ENCODE measurements at places on chromosomes 7 and 10.

- DNase-seq, result no peak
These were observed 30.1 kb downstream of the BTAF1 start for GRCh38 chr10:91953600-91954160.

DNA sequence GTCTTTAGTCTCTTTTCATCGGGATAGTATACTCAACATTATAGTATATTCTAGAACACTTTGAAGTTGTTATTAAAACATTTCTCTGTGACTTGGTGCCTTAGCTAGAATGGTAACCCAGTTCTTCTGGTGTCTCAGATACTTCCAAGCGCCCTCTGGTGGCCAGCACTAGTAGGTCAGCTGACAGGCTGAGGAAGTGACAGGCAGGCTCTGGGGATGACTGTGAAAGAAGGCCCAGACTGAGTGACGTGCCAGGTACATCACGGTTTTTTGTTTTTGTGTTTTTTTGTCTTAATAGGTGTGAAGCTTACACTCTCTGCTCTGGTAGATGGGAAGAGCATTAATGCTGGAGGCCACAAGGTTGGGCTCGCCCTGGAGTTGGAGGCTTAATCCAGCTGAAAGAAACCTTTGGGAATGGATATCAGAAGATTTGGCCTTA, 5.1 kb downstream of the COMTD1 start:
- peak; percentile 92 for DNase-seq

DNA sequence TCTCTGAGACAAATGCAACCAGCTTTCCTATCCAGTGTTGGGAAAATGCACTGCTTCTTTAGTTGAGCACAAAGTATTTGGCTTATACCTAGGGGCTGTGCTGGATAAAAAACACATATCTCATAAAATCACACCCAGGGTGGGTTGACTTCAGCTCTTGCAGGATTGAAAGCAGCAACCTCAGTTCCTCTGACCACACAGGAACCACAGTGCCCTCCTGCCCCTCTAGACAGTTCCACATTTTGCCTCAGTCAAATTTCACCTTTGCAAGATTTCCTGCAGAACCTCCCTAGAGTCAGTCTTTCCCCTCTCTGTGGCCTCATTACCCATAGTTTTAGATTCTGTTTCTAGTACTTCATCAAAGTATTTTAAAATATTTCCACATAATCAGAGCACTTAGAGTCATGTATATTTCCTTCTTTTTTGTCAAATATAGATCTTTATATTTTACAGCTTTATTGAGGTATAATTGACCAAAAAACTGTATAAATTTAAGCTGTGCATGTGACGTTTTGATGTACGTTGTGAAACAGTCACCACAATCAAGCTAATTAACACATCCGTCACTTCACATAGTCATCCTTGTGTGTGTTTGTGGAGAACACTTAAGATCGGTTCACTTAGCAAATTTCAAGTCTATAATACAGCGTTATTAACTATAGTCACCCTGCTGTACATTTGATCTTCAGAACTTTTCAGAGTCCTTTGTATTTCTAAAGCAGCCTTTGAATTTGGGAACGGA, 37.0 kb upstream of the EGR2 start:
- peak; percentile 42 for DNase-seq

- DNase-seq, result no peak
These were observed 437.2 kb downstream of the MDFIC start for GRCh38 chr7:115359119-115359518.

DNA sequence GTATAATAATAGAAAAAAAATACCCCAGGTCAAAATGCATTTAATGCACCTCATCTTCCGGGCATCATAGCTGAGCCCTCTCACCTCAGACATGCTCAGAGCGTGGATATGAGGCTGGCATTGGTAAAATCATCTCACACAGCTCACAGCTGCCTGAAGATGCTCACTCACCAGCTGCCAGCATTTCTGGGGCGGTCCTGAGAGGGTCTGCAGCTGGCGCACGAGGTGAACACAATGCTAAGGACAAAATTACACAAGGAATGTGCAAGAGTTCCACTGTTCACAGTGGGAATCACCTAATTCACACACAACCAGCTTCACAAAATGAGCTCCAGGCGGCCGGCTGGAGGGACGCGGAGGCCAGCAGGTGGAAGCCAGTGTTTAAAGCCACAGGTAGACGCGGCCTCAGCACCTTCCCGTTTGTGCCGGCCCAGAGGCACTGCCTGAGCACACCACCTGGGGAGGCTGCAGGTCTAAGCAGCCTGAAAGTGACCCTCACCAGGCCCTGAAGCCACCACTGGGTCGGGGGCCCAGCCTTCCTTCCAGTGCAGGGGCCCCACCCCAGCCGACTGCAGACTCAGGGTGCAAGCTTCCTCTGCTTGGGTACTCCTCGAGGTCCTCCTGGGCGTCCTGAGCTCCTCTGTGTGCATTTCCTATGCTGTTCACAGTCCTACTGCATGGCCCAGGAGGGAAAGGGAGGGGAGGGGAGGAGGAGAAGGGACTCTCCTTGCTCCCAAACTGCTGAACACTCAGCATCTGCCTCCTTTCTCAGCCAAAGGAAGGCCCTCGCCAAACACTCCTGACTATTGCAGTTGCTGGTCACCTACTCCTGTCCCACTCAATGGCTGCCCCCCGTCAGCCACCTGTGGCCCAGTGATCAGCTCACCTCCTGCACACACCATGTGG, 61.2 kb upstream of the FAM20C start:
- DNase-seq, result no peak

GRCh38 chr10:9814285-9814864, 1203.3 kb upstream of the CELF2 start:
- no peak for DNase-seq

- DNase-seq, result no peak
These were observed 54.2 kb downstream of the RBM20 start for GRCh38 chr10:110698340-110698739.

DNA sequence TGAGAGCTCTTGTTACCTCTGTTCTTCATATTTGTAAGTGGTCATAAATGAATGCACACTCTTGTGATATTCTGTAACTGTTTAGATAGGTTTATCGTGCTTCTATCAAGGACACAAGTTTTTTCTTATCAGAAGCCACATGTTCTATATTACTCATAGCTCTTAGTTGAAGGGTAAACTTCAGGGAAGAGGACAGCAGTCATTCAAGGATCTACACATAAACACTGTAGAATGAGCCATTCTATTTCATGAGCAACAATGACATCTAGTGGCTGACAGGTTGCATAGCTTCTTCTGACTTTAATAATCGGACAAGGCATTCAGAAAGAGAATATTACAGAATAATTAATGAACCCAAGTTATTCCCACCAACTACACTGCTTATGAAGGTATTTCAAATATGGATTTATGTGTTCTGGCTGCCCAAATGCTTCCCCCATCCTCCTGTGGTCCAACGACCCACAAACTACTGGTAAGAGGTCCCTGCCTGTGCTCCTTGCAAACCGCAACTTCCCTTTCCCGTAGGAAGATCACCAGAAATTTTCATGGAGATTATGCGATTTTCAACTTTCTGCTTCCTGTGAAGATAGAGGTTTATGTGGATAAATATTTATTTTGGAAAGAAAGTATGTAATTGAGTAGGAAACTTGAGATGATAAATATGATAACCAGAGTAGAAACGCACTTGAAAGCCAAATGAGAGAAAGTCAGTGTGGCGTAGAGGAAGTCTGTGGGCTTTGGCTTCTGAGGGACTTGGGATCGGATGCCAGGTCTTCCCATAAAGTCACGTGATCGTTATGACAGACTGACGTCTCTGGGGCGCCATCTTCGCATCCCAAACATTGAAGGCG, 16.8 kb upstream of the ABCB5 start:
- no peak for DNase-seq

DNA sequence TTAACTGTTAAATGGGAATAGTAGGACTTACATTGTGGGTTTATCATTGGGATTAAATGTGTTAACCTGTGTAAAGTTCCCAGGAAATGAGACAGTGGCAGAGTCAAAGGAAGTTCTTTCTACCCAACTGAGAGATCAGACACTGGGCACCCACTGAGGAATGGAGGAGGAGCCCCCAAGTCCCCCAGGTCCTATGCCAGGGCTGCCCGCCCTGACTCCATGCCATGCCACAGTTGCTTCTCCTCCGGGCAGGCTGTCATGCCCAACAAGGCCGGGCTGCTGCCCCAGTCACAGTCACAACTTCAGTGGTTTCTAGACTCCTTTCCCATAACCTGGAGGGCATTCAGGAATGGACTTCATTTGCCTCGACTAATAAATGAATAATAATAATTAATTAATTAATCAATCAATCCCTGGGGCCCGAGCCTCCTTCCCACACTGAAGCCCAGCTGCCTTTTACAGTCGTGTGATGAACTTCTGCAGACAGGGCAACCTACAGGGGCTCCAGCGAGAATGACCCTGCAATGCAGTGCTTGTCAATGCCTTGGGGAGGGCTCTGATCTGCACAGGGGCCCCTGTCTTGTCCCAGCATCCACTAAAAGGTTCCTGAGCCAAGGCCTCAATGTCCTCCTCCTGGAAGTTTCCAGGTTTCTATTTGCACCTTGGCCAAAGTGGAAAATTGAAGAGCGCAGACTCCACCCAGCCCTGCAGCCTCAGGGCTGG, 32.4 kb downstream of the DRGX start:
- no peak for DNase-seq

DNA sequence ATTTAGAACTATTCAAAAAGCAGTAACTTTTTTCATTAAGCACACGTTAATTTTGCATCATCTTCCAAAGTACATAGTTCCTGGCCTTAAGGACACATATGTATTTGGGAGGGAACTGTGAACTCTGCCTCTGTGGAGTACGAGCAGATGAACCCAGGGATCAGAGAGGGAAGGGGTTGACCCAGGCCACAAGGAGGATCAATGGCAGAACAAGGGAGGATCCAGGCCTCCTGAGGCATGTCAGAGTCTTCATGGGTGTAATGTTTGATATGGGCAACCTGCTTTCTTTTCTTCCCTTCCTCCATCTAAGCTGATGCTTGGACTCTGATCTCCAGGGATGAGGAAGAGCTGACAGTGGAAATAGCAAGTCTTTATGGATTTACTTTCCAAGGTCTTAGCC, 164.0 kb downstream of the SH2D4B start:
- no peak for DNase-seq

DNA sequence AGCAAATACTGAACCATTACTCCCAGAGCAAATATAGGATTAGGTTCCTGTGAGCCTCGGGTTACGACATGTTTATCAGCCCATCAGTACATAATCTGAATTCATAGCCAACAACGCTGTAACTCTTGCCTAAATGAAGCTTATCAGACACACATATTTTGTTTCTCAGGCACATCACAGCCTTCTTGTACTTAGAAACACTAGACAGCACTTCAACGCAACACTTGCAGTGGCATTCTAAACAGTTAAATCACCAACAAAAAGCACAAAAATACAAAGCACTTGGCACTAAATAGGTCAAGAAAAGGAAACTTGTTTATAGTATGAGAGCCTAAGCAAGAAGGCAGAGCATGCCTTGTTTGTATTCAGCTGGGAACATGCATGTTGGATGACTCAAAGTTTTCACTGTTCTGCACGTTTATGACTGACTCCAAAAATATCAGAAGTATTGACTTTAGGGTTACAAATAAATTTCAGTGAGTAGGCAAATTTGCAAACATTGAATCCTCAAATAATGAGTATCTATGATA, 75.0 kb downstream of the VPS50 start:
- DNase-seq, result no peak

DNA sequence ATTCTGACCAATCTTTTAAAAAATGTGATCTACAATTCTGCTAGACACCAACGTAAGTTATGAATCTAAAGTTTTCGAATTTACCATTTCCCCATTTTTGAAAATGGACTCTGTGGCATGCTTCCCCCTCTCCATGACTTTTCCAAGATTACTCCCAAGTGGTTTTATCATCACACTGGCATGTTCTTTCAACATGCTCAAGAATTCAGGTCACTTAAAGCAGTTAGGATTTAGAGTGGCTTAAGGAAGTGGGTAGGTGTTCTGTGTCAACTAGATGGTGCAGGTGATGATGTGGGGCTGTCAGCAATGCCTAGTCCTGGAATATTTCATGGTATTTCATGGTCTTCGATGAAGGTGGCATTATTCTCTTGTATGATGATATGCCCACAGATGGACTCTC, 164.0 kb upstream of the ASAH2 start:
- no peak for DNase-seq

DNA sequence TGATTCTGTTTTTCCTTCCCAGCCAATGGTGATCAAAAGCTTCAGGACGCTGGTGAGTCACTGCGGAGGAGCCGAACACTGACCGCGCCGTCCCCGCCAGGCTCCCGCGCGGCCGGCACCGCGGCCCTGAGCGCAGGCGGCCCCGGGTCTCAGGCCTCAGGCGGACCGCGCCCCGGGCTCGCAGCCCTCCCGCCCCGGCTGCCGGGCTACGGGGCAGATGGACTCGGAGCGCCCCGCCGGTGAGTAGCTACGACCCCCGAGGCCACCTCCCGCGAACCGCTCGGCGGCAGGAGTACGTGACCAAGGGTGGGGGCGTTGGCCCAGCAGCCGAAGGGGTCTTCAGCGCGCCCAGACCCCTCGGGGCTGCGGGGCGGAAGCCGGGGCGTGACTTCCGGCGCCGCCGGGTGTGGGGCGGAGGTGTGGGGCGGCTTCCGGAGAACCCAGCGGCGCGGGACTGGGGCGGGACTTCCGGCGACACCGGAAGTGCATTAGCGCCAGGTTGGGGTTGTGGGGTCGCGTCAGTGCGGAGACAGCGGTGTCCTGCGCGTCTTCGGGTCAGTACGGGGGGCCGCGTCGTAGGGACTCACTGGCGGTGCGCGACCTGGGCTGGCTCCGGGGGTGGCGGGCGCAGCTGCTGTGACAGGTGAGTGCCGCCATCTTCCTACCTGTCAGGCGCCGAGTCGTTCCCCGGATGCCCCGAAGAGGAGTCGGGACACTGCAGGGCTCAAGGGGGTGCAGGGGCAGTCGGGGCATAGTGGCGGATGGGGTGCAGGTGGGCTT, at the start of gene WDR37:
TSS of gene WDR37 (plus strand) at position 60 of the 780 bp plus-strand sequence. CDS start 15,771 bp downstream, outside the sequence.
- DNase-seq, result peak; percentile 93

- no peak for DNase-seq
These were observed 143.6 kb downstream of the LSMEM1 start for GRCh38 chr7:112624416-112624815.

DNA sequence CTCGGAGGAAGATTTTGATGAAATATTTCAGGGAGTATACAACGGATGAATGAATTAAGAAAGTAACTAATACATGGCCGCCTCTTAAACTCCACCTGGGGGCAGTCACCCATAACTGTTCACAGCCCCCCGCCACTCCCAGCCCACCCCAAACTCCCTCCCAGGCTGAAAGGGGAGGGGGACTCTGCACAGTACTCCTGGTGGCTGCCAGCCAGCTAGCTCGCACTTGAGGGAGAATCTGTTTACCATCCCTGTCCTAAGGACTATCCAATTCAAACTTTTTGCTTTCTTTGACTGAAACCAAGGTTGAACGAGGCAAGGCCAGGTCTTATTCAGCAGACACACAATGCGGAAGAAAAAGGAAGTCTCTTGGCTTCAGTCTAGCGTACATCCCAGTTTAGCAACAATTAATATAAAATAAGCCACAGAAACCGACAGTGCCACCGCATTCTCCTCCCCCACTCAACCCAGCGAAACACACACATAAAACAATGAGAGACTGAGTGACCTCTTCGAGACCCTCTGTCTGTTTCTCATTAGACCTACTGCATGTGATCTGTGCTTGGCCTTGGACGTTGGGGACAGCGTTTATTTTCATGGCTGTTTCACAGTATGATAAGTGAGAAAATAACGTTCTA, 219.5 kb downstream of the GLI3 start:
- no peak for DNase-seq

GRCh38 chr7:88492153-88492552, 185.5 kb upstream of the STEAP4 start:
- DNase-seq, result no peak

GRCh38 chr7:29900745-29901144, 88.9 kb downstream of the SCRN1 start:
- no peak for DNase-seq

- no peak for DNase-seq
These were observed 325.6 kb downstream of the ZWINT start for GRCh38 chr10:56035489-56035888.
